ENCODE measurements at places on chromosomes 11 and 22. TPM values are rescaled to one million over a fixed set of nuclear protein-coding genes. Genes with fewer than 3 reads are reported as not detected.

GRCh38 chr22:19873960-19874306 lies 19.3 kb upstream of the GNB1L start:
- DNase-seq, result no peak

- DNase-seq, result no peak
These were observed 70.1 kb upstream of the LDLRAD3 start for GRCh38 chr11:35873721-35874120.

- no peak for DNase-seq
These were observed 3.2 kb downstream of the TTLL12 start for GRCh38 chr22:43183496-43184277.

Gene CABP7
- total RNA-seq, result 14.6 TPM

Gene HSCB
- total RNA-seq, result 5.4 TPM
